ENCODE measurements at places on chromosomes 4 and X.

- DNase-seq = no peak
These were observed 142.7 kb downstream of the CPEB2 start for GRCh38 chr4:15144967-15145295.

- no peak for DNase-seq
These were observed 1301.8 kb upstream of the DIAPH2 start for GRCh38 chrX:95382799-95383198.

DNA sequence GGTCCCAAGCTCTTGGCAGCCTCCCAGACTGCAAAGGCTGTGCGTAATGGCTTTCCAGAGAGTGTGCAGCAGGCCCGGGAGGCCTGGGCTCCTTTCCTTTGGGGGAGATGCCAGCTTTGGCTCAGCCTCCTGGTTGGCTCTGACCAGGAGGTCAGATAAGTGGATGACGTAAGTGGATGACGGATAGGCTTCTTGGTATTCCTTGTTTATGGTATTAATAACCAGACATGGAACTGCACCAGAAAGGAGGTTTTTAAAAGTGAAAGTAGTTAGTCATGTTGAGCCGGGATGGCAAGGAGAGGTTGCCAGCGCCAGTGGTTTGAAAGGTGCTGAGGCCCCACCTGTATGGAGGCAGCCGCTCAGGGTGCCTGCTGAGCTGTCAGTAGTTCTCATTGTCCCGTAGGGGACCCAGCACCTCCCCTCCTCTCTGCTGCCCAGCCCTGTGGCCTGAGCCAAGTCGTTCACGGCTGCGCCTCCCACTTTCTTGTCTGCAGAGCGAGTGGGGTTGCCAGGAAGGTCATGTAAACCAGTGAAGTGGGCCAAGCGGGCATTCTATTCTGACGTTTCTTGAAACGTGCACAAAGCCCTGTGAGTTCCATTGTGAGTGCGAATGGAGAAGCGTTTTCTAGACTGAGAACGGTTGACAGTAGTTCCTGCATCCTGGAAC lies 28.7 kb upstream of the STOX2 start:
- DNase-seq = no peak

DNA sequence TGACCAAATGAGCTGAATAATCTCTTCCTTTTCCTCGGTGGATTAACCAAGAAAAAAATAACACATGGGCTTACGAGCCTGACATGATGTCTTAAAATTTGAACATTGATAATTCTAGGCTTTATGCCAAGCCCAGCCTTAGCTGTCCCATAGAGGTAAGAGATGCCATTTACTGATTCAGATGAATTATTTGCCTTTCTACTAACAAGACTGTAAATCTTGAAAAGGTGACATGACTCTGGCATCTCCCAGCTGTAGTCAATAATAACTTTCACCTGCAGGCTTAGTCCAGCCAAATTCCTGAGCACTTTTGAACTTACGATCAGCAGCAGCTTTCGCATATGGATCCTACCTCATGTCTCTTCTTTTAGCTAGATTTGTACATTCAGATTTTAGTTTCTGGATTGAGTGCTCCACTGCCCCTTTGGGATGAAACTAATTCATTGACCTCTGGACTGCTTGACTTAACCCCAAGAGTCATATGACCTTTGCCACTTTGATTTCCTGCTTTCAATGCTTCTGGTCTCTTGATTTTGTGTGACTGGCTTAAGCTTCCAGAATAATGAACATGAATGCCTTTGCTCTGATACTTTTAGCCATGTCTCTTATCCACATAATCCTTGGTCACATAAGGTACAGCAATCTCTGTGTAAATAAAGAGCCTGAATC lies 876.4 kb upstream of the SLIT2 start:
- no peak for DNase-seq

DNA sequence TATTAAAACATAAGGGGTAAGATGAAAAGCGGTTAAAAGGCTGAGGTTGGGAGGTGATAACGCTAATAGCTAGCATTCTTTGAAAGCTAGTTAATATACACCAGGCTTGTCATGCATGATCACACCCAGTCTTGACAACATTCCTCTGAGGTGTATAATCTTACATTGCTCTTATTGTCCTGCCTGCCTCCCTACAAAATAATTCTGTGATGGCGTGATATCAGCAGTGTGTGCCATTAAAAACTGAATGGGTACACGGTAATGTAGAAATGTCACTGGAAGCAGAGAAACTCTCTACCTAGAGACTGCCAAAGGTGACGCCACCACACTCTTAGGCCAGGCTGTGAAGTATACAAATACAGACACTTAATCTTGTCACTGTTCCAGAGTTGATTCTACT lies 68.1 kb downstream of the DIAPH2 start:
- no peak for DNase-seq

DNA sequence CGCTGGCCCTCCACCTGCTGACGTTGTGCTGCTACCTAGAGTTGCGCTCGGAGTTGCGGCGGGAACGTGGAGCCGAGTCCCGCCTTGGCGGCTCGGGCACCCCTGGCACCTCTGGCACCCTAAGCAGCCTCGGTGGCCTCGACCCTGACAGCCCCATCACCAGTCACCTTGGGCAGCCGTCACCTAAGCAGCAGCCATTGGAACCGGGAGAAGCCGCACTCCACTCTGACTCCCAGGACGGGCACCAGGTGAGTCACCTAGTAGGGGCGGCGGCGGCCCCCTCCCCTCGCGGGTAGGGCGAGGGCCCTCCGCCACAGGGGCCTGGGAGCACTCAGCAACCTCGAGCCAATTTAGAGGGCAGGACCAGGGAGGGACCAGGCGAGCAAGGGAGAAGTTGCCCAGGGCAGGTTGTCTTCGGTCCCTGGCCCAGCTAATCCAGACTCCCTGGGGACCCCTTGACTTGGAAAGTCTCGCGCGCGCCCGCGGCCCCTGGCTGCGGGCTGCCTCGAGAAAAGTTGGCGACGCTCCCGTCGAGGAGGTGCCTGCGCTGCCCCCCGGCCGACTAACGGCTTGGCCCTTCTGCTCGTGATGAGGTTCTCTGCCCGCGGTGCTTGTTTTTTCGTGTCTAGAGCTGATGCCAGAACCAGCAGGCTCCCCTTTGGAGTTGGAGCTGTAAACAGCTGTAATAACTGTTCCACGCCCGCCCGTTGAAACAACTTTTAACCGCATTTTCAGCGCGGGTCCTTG lies 717 bp downstream of the EDA start:
- DNase-seq = peak; percentile 1

DNA sequence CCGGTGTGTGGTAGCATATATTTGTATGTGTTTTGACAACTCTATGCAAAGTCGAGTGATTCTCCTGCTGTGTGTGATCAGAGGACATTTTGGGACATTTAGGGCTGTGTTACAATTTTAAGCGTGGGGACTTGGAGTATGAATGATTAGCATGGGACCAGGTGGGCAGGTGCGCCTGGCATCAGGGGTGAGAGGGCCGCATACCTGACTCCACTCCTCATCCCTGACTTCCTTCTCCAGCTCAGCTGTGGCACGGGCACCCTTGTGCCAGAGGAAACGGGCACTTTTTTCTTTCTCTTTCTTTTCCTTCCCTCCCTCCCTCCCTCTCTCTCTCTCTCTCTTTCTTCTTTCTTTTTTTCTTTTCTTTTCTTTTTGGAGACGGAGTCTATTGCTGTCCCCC lies 15.7 kb upstream of the PLCXD1 start:
- DNase-seq = no peak

Data from stimulated activated CD4-positive, alpha-beta T cell treated with anti-CD3 and anti-CD28 coated beads, TNF-alpha, amount 100 ng/mL, for 1 hour (primary cell).